ENCODE measurements at places on chromosomes 5 and 9.
A peak's percentile ranks its signal among the peaks of the same experiment; 100 is the strongest.

- no peak for DNase-seq
These were observed 9.0 kb downstream of the COL5A1 start for GRCh38 chr9:134650431-134651190.

GRCh38 chr9:36844961-36845360 lies 189.1 kb downstream of the PAX5 start:
- DNase-seq, result no peak

- DNase-seq, result peak; percentile 4
These were observed at the start of gene PDLIM4 for GRCh38 chr5:132257131-132258101. PDLIM4 (plus strand) TSS chr5:132257696; CDS start chr5:132257735, 39 bp downstream.

GRCh38 chr9:127316586-127317323 lies 52.2 kb downstream of the GARNL3 start:
- peak; percentile 55 for DNase-seq

GRCh38 chr5:170056561-170057267 lies 49.0 kb upstream of the FOXI1 start:
- DNase-seq, result no peak

DNA sequence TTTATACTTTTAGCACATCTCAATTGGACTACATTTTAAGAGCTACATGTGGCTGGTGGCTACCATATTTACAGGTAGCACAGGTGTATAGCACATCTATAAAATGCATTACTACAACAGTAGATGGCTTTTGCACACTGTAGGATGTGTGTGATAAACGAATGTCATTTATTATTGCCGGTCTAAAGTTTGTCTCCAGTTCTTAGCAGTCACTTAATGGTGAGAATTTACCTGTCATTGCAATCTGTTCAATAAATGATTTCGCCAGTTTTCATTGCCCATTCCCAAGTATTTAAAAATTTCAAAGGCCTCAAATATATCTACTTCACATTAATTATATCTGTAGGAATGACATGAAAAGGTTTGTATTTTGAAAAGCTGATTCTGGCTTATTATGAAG lies 15.9 kb downstream of the SCAMP1 start:
- DNase-seq, result no peak

DNA sequence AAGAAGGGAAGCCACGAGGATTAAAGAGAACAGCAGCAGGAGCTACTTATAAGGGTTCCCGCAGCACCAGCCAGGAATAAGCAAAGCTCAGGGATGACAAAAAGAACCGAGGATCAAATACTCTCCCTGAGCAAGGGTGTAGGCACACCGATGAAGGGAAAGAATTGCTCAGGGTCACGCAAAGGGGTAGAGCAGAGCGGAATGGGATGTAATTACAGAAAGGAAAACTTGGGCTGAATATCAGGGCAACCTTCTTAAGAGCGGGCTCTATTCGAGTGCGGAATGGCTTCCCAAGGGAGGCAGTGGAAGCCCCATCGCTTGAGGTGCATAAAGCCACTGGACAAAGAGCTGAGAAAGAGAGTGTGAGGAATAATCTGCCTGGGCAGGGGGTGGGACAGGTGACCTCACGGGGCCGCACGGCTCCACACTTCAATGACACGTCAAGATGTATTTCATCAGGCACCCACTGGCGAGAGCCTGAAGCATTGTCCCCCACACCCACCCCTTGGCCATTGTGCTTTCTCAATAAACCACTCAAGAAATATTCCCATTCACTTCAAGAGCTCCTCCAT lies 162.2 kb downstream of the EBF1 start:
- DNase-seq, result no peak

- no peak for DNase-seq
These were observed 177.6 kb upstream of the IER5L start for GRCh38 chr9:129355631-129356030.

DNA sequence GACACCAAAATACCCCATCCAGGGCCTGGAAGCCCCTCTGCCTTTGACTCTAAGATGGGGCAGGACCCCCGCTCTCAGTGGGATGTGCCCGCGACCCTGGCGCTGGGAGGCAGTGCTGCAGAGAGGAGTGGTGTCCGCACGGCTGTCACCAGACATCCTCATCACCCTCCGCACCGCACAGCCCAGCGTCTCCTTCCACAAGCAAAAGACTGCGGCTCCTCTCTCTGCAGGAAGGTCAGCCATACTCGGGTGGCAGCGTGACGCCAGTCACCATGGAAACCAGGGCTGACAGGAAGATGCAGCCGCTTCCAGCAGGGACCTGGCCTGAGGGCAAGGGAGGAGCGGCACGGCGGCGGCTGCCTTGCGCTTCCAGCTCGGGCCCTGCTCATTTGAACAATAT lies 17.1 kb upstream of the SLC6A3 start:
- DNase-seq, result no peak

- no peak for DNase-seq
These were observed 43.6 kb downstream of the JADE2 start for GRCh38 chr5:134568761-134569695.

GRCh38 chr5:122981846-122982245 lies 54.7 kb downstream of the PPIC start:
- no peak for DNase-seq

- no peak for DNase-seq
These were observed 40.5 kb upstream of the PJA2 start for GRCh38 chr5:109450129-109450877.

- no peak for DNase-seq
These were observed 15.4 kb upstream of the CCIN start for GRCh38 chr9:36153746-36154145.

DNA sequence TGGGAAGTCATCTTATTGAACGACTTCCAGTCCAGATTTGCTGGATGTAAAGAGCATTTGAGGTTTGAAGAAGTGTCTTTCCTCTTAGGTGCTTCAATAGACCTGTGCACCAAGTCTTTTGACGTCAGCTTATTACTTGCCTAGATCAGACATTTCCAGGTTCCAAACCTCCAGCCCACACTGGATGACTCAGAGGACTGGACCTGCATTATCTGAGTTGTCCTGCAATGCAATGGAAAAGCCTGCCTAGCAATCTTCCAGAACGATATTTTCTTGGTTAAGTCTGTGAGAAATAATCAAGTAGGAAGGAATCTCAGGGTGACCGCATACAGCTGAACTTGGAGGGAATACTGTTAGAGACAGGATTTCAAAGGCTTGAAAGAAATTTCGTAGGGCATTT lies 147.2 kb upstream of the MOCS2 start:
- no peak for DNase-seq

DNA sequence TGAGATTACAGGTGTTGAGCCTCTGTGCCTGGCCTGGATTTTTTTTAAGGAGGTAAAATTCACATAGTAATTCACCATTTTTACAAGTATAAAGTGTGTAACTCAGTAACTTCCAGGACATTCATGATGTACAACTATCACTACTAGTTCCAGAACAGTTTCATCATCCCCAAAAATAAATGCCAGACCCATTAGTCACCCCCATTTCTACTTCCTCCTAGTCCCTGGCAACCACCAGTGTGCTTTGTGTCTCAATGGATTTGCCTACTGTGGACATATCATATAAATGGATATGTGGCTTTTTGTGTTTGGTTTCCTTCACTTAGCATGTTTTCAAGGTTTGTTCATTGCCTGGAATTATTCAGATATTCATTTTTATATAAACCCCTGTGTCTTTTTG lies 72.5 kb upstream of the PANK3 start:
- DNase-seq, result no peak

GRCh38 chr9:129761293-129761900 lies 8.6 kb upstream of the PTGES start:
- DNase-seq, result no peak

DNA sequence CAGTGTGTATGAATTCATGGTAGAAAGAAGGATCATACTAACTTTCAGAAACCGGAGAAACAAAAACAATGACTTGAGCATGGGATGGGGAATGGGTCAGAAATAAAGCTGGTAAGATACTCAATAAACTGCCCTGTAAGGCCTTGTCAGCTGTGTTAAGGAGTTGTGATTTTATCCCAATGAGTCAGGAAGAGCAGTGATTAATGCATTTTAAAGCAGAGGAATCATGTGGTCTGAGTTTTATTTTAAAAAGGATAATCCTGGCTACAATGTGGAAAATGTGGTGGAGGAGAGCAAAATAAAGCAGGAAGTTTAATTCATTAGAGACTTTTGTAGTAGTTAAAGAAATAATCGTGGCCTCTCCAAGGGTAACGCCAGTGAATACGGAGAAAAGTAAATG lies 28.7 kb downstream of the DHX29 start:
- no peak for DNase-seq

GRCh38 chr9:134669399-134669955 lies 27.9 kb downstream of the COL5A1 start:
- no peak for DNase-seq

Data from activated naive CD4-positive, alpha-beta T cell treated with anti-CD3 and anti-CD28 coated beads for 36 hours (primary cell).